Stimulated activated CD4-positive, alpha-beta T cell treated with anti-CD3 and anti-CD28 coated beads, Interleukin-15, amount 100 ng/mL, for 1 hour (primary cell): ENCODE measurements at places on chromosomes 5 and 9.

DNA sequence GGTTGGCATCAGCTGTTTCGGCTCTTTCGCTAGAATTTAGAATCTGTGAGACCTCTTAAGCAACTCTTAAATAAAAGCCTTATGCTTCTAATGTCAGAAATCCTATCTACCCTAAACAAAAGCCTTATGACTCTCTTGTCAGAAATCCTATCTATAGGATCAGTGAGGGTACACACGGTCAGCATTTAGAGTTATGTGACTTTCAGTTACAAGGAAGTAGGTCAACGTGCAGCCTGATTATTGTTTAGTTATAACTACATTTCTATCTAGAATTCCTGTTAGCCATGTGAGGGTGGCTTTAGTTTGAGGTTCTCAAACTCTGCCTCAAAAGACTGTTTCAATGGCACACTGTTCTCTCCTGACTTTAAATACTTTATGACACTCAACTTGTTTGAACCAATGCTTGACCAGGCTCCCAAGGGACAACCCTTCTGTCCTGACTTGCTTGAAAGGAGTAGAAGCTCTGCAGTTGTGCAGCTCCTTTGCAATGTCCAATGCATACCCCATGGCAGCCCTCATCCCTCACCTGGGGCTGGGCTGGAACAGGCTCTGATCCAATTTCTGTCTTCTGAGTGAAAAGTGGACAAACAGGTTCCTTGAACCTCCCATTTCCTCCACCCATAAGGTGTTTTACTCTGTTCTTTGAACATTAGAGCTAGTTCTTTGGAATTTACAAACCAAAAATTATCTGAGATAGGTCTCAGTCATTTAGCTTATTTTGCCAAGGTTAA is 251.6 kb upstream of the PIK3R1 start:
- no peak for DNase-seq

GRCh38 chr9:134980516-134980915 is 62.8 kb upstream of the FCN1 start:
- DNase-seq = no peak

DNA sequence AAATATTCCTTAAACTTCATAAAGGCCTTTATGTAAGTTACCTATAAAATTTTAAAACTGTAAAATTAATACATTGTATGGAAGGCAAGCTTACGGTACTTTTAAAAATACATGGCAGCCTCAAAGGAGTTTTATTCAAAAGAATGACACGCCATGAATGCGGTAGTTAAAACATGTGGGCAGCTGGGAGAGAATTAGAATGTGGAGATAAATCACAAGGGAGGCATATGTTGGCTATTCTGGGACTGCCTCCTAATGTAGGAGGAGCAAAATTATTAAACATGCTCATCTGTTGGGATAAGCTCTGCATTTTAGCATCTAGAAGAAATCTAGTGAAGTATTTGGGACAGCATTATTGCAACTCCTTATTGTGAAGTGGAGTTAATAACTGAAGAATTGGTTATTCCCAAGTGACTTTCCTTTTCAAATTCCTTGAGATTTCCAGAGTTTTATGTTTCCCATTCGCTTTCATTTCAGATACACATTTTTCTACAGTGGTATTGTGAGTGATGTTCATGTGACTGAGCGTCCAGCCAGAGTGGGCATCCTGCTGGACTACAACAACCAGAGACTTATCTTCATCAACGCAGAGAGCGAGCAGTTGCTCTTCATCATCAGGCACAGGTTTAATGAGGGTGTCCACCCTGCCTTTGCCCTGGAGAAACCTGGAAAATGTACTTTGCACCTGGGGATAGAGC is 109.4 kb downstream of the CMYA5 start:
- no peak for DNase-seq

DNA sequence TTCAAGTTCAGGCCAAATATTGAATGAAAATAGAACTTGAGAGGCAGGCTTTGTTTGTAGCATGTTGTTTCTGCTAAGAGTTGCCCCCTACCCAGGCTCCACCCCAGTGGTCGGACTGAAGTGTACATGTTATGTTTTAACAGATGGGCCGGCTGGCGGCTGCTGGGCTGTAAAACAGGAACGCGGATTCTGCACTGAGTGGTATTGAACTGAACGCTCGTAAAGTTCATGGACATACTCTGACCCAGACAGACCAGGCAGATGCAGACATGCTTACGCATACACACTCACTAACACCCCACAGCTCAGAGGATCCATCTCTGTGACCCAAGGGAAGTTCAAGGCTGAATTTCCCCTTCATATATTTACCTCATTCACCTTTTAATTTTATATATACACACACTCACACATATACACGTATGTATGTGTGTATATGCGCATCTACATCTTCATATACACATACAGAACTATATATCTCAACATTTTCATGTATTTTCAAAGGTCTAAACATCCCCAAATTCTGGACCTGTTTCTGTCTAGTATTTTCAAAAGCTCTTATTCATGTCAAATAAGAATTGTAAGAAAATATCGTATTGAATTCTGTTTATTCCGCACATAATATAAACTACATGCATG is 1.4 kb downstream of the MARCHF3 start:
- DNase-seq = no peak

DNA sequence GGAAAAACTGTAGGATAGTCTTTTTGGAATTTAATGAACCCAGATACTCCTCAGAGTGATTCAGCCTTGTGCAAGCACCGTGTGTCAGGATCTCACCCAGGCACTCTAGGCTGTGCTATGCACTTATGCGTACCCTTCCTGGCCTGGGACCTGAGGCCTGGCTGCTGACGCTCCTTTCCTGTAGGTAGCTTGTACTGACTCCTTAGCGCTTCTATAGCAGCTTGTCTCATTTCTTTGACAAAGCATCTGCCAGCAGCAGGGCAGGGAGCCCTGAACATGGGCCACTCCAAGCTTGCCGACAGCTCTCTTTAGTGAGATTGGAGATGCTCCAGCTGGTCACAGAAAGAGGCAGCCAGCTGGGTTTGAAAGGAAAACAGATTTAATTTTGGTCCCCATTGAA is 147.3 kb downstream of the SGCD start:
- no peak for DNase-seq

- DNase-seq = no peak
Measured at GRCh38 chr9:77575785-77576184, 72.3 kb downstream of the GNA14 start.

DNA sequence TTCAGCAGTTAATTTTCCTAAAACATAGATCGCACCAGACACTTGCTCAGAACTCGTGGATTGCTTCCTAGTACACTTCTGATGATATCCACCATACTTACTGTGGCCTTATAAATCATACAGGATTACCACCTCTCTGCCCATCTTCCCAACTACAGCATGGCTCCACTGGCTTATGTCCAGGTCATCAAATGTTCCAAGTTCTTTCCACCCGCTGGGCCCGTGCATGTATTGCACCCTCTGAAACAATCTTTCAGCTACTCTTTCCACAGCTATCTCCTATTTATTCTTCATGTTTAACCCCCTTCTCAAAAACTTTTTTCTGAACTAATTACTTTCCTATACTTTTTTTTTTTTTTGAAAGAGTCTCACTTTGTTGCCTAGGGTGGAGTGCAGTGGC is 18.5 kb downstream of the FBXW2 start:
- DNase-seq = no peak

GRCh38 chr9:129619787-129620668 is 873 bp downstream of the C9orf50 start:
- DNase-seq = no peak

- DNase-seq = no peak
Measured at GRCh38 chr5:111488353-111488752, 24.0 kb downstream of the STARD4 start.

- no peak for DNase-seq
Measured at GRCh38 chr5:74641735-74642542, 1.4 kb upstream of the ENC1 start.

DNA sequence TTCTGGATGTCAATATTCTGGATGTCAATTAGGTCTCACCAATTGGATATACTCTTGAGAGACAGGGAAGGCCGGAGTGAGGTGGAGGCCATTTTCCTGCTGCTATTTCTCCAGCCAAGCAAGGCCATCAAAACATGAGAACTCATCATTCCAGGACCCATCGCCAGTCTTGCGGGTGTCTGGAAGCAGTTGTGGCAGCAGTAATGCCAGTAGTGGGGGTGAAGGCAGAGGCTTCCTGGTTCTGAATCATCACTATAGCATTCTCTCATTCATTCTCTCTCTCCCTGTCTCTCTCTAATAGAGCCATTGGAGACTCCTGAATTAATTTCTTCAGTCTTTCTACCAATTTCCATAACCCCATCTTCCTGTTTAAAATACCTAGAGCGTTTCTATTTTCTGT is 71.8 kb downstream of the EGFLAM start:
- no peak for DNase-seq

- no peak for DNase-seq
Measured at GRCh38 chr5:31332160-31332559, 138.7 kb downstream of the CDH6 start.

- no peak for DNase-seq
Measured at GRCh38 chr9:137582286-137582860, 3.6 kb upstream of the DPH7 start.

DNA sequence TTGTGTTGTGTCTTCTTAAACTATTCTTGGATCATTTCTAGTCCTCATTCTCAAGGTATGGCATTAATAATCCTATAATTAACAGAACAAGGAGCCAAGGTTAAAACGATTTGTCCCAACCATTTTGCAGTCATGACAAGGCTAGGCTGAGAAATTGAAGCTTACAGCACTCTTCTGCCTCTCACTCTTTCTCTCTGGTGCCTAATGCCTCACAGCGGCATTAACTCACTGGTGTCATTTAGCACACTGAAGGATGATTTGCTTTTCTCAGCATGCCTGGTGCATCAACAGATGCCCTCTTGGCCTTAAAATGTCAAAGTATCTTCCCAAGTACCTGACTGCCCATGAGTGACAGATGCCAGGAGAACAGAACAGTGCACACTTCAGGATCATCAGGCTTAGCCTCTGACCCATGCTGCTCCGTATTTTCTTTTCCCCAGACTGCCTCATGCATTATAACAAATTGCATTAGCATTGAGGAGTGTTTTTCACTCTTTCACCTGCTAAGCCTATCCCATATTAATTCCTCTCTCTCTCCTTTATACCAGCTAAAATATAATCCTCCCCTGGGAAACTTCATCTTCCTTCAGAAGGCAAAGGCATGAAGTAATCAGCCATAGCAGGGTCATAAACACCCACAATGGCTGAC is 61.1 kb upstream of the SV2C start:
- no peak for DNase-seq

- DNase-seq = no peak
Measured at GRCh38 chr5:88819301-88819999, 63.5 kb downstream of the MEF2C start.

- DNase-seq = no peak
Measured at GRCh38 chr9:112038017-112038408, 137.1 kb downstream of the SUSD1 start.

DNA sequence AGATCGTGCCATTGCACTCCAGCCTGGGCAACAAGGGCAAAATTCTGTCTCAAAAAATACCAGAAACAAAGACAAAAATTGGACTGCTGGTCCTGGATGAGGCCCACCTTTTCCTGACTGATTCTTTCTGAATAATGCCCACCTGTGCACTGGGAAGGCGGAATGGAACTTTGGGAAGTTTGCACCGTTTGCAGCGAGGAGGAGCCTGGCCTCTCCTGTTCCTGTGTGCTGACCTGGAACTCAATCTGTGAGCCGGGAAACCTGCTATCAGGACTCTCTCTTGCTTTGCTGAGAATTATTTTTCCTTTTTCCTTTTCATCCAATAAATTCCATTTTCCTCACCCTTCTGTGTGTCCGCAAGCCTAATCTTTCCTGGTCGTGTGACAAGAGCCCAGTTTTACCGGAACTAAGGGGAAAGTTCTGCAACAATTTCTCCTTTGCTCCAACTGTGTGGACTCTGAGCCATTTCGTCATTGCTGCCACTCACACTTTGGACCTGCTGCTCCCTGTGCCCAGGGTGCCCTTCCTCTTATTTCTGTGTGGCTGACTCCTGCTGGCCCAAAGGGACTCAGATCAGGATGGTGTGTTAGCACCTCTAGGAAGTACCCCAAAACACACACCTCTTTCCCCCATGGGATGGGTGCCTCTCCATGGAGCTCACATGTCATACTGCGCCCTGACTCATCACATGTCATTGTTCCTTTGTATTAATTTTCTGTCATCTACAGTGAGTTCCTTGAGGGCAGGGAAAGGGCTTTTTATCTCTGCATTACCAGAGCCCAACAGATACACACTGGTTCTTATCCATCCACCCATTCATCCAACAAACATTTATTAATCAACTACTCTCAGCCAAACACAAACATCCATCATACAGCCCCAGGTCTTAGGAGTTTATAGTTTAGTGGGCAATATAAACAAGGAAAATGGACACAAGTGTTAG is 4.7 kb upstream of the GLRX start:
- DNase-seq = no peak

DNA sequence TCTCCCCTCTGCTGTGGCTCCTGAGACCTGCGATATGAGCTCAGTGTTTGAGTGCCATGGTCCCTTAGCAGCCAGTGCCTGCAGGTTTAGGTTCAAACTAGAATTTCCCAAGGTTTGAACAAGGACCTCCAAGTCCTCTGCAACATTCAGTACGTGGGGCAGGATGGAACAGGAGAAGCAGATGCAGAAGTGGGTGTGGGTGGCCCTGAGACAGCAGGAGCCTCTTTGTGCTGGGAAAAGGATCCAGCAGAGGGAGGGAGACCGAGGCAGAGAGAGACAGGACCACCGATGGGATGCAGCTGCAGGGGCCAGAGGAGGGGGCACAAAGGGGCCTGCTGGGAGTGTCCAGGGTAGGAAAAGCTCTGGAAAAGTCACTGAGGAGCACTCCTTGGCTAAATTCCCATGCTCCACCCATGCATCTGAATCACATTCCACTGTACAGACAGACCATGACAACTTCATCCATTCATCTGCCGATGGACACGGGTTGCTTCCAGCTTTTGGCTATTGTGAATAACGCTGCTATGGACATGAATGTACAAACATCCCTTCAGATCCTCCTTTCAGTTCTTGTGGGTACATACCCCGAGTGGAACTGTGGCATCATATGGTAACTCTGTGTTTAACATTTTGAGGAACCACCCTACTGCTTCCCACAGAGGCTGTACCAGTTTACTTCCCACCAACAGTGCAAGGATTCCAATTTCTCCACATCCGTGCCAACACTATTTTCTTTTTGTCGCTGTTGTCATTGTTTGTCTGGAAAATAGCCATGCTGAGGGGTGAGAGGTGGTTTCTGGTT is 26.7 kb upstream of the SUSD3 start:
- DNase-seq = no peak

GRCh38 chr5:175123542-175123941 is 320.4 kb downstream of the DRD1 start:
- no peak for DNase-seq

GRCh38 chr9:20364959-20365358 is 257.3 kb downstream of the MLLT3 start:
- no peak for DNase-seq

- no peak for DNase-seq
Measured at GRCh38 chr5:154493274-154493673, 15.2 kb upstream of the HAND1 start.

- no peak for DNase-seq
Measured at GRCh38 chr9:127130235-127130634, 7.8 kb upstream of the ANGPTL2 start.

DNA sequence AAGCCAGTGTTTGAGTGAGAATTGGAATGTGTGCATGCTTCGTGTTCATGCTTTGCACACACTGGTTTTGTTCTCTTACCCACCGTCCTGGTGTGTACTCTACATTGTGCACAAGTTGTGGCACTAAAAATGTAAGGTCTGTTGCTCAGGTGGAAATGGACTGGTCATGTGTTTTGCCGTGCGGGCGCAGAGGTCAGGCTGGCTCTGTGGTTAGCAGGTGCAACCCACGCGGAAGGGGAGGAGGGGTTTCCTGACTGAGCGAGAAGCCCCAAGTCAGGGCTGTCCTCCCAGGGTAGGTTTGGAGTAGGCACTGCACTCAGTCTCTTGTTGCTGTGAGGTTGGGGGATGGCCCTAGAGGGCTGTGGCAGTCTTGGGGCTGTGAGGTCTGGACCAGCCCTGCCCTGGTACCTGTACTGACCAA is 86.6 kb downstream of the EHMT1 start:
- no peak for DNase-seq
